ENCODE measurements at places on chromosomes 6 and 20. TPM values are rescaled to one million over a fixed set of nuclear protein-coding genes. Genes with fewer than 3 reads are reported as not detected.

The FRMD1 gene
- total RNA-seq: 1.1 TPM

DNA sequence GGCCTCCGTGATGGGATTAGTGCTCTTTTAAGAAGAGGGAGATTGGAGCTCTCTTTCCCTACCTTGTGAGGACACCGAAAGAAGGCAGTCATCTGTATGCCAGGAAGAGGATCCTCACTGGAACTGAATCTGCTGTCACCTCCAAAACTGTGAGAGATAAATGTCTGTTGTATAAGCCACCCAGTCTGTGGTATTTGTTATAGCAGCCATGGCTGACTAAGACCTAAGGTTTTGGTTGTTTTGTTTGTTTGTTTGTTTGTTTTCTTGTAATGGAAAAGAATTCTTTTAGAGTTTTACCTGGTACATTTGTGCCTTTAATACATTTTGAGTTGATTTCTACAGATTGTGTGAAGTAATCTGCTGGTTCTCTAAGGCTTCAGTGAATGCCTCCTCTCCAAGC lies 7.6 kb downstream of the RPP21 start:
- no peak for ATAC-seq

GRCh38 chr20:1848373-1848772 lies 46.8 kb upstream of the SIRPA start:
- no peak for ATAC-seq

GRCh38 chr6:81138236-81138635 lies 614.2 kb downstream of the TENT5A start:
- no peak for ATAC-seq

All from motor neuron (in vitro differentiated cells).